ENCODE measurements at places on chromosomes 16 and 17. TPM values are rescaled to one million over a fixed set of nuclear protein-coding genes. Genes with fewer than 3 reads are reported as not detected.

- DNase-seq = peak; percentile 23
These were observed 4.8 kb upstream of the KRT36 start for GRCh38 chr17:41494524-41494923.

DNA sequence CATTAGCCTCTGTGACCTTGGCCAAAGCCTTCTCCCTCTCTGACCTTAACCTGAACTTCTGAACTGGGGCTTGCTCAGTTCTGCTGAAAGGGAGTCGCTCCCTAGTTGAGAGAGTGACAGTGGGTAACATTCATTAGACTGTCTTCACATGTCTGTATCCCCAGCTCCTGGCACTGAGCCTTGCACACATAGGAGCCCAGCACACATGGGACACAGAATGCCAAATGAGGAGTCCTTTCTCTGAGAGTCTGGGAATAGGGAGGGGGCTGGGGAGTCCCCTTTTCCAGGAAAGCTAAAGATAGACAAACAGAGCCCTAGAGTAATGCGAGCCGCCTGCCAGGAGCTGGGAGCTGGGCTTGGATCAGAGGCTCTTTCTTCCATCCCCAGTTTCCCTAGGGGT lies 2.5 kb downstream of the TAC4 start:
- no peak for DNase-seq

ZP2 gene
- not detected for total RNA-seq

- peak; percentile 13 for DNase-seq
These were observed 4.8 kb downstream of the BAIAP3 start for GRCh38 chr16:1338119-1338730.

DNA sequence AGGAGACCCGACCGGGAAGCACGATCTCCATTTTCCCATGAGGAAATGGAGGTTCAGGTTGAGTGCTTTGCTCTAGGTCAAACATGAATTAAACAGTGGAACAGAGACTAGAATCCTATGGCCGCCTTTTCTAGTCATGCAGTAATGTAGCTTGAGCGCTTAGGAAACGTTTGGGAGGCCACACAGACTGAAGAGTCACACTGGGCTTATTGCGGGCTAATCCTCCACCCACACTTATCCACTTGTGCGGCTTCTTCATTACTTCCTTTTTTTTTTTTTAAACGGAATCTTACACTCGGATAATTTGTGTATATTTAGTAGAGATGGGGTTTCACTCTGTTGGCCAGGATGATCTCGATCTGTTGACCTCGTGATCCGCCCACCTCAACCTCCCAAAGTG lies 26.0 kb downstream of the CACNG3 start:
- DNase-seq = no peak

DNA sequence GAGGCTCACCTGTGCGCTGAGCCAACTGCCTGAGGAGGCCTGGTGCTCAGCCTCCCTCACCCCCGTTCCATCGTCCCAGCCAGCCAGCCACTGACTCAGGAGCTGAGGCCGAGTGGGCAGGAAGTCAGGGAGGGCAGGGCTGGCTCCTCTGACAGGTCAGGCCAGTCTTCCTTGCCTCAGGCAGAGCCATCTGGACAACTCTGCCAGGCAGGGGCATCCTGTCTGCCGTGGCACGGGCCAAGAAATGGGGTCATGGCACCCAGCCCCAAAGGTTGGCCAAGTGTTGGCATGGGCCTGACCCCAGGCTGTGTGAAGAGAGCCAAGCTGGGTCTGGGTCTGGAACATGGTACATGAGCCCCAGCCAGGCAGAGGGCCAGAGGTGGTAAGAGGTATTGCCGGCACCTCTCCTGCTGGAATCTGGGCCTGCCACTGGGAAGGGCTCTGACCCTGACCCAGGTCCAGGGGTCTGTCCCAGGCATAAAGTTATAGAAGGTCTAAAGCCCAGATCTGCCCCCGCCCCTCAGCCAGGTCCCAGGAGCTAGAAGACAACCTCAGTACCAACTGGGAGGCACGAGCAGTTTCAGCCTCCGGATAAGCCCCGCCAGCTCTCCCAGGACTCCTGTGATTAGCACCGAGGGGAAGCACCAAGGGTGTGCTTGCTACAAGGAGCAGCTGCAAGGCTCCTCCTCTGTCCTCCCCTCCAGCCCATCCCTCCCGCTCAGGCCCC lies 2.5 kb upstream of the VASN start:
- no peak for DNase-seq

DNA sequence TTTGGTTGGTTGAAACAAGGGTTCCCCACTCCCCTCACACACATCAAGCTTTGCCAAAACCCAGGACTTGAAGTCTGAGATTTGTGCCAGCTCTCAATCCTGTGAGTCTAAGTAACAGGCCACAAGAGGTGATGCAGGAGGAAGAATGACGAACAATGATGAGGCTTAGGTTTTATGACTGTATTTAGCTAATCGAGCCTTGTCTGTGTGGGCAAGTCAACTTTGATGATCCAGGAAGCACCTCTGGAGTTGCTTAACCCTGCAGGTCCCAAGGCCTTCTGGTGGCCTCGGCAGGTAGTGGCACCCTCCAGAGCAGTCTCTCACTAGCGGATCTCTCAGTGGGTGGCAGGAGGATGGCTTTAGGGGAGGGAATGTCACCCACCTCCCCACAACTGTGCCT lies 28.7 kb downstream of the CDK5RAP3 start:
- peak; percentile 63 for DNase-seq

TMEM238L gene
- total RNA-seq = not detected

GRCh38 chr16:51062039-51062438 lies 89.0 kb downstream of the SALL1 start:
- DNase-seq = no peak

GRCh38 chr16:85365120-85365519 lies 248.0 kb upstream of the GSE1 start:
- DNase-seq = no peak

PPP1R1B gene
- total RNA-seq = not detected

DNA sequence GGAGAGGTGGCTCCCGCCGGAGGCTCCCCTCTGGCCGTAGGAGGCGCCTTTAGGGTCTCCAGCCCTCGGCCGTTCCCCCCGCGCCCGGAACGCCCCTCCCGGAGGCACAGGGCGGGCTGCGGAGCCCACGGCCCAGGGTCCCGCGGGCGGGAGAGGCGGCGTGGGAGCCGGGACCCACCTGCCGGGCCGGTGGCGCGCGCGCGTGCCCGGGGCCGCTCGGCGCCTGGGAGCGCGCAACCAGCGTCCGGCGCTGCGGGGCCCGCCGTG lies at the start of gene MIF4GD:
MIF4GD (minus strand) TSS at position 266 of the 267 bp plus-strand sequence. CDS start 1,036 bp downstream, outside the sequence.
- no peak for DNase-seq

SLC16A11 gene
- not detected for total RNA-seq

DNA sequence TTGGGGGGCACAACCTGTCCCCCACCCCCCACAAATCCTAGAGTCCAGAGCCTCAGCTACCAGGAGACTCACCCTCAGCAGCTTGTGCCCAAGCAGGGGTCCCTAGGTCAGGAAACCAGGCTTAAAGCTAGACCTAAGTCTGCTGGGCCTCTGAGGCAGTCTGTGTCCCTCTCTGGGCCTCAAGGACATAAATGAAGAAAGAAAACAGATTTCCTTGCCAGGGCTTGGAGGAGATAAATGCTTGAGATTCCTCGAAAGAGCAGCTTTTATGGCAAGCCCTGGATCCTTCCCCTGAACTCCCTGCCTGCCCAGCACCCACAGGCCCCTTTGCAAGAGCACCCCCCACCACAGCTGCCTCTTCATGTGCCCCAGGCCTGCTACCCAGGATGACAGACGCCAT lies 3.3 kb downstream of the SRCIN1 start:
- DNase-seq = peak; percentile 23

DNA sequence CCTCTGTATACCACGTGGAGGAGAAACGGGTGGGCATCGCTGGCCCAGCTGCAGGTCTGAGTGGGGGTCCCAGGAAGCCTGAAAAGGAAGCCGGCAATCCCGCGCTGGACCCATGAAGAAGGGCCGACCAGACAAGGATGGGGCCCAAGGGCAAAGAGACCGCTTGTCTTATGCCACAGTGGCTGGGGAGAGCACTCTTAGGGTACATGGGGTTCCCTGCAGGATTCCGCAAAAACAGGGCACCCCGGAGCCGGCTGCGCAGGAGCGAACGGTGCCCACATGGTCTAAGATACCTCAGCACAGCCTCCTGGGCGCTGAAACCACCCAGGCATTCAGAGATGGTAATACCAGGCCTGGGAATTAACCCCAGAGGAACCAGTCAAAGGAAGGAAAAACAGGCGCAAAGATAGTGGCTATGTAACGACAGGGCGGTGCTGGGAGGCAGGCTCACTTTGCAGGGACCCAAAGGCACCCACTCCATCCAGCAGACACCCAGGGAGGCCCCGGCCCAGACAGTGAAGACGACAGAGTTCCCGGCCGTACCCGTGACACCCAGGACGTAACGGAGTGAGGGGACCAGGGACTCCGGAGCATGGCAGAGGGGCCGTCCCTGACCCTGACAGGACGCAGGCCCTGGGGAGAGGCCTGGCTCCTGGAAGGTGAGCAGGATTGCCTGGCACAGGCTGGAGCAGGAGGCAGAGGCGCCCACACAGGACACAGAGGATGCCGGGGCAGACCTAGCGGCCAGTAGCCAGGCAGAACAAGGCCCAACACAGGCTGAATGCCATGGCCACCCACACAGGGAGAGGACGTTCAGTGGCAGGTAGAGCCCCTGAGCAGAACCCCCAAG lies 10.3 kb downstream of the PIEZO1 start:
- DNase-seq = no peak

MYH8 gene
- not detected for total RNA-seq

DNA sequence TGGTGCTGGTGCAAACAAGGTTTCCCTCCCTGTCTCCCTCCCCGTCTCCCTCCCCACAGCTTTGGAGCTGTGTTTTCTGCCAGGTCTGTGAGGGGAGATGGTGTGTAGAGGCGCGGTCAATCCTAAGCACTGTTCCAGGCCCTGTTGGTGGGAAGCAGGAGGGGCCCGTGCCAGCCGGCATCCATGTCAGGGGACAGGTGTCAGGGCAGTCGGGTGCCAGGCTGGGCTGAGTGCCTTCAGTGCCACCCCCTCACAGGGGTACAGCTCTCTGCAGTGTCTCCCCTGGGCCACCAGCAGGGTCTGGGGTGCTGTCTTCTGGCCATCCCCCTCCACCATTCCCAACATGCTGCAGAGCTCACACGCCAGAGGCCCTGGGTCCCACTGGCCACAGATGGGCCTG lies 73.6 kb downstream of the KLHDC4 start:
- DNase-seq = no peak

- DNase-seq = peak; percentile 89
These were observed 3.3 kb upstream of the NHERF2 start for GRCh38 chr16:2023092-2024031.

DNA sequence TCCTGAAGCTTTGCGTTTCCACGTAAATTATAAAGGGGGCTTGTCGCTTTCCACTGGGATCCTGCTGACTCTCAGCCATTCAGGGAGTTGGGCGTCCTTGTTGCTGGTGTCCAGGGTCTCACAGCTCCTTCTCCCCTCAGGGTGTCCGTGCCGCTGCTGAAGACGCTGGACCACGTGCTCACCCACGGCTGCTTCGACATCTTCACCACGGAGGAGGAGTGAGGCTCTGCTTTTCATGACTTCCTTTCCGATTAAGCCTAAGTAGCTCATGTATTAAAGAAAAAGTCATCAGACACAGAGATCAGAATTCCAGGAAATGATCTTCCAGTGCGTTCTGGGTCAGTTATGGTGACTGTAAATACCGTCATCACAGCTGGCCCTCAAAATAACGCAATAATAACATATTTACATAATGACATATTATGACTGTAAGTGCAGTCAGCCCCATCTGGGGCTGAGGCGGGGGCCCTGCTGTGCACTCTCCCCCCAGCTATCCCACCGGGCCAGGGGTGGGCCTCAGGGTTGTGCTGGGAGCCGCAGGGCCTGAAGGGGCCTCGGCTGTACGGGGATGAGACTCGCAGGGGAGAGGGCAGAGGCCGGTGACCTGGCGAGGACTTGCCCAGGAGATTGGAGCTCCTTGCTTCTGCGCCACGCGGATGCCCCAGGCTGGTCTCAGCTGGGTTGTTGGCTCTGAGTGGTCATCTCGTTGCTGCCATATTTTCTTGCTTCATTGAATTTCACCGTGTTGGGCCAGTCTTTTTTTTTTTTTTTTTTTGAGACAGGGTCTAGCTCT lies 92.9 kb upstream of the ZNF750 start:
- peak; percentile 25 for DNase-seq

AGRP gene
- total RNA-seq = not detected

DNA sequence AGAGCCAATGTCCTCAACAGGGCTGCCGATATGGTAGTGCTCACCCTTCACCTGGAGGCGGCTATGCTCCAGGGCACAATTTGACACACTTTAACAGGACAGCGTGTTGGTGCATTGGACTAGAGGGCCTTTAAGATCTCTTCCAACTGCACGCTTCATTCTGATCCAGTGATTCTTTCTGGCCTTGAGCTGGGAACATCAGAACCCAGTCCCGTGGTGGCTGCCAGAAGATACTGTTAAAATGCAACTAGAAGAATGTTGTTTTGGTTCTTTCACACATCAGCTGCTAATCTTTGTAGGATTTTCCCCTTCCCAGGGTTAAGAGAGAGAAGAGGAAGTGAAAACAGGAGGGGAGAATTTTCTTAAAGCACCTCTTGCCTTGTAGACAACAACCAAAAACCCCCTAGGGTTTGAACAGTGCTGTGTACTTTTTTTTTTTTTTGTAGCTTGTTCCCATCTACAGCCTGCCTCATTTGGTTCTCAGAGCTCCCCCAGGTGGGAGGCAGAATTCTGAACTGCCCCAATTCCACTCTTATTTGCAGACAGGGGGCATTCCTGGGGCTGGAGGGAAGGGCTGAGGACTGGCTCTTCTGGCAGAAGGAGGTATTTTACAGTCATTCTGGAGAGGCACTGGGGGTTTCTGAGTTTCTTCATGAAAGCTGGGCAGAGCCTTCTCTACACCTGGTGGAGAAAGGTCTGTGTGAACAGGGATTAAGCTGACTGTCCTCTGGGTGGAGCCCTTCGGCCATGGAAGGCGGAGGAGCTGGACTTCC lies 32.4 kb downstream of the SMARCE1 start:
- DNase-seq = peak; percentile 46

DNA sequence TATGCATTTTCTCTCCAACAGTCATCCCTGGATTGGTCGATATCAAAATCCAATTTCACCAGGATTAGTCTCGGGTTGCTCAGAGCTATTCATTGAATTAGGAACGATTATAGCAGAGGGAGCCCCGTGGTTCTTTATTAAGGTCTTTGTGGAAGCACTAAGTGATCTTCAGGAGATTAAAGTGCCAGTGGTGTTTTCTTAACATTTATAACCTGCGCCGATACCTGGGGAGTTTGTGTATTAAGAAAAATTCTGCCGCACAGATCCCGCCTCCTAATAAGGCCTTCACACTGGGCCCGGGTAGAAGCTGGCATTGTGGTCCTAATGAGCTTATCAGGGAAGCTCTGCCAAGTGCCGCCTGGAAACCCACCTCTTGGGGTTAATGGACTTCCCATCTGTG lies 238.7 kb downstream of the RBFOX1 start:
- DNase-seq = no peak

GRCh38 chr16:85103114-85104079 lies 8.9 kb downstream of the CIBAR2 start:
- DNase-seq = no peak
